ENCODE measurements at places on chromosomes 3 and 15.

- DNase-seq, result no peak
Observed at GRCh38 chr15:101470548-101471239, 18.8 kb downstream of the PCSK6 start.

DNA sequence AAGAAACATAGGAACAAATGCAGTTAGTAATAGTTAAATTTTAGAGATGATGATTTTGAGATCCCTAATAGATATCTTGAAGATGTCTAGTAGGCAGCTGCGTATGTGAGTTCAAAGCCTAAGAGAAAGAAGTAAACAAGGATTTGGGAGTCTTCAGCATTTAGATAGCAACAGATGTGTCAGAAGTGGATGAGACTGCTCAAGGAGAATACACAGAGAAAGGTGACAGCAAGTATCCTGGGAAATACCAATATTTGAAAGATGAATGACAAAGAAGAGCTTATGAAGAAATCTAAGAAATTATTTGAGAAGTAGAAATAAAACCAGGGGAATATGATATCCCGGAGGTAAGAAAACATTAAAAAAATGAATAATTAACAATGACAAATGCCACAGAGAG, 130.9 kb downstream of the PCCB start:
- DNase-seq, result no peak

DNA sequence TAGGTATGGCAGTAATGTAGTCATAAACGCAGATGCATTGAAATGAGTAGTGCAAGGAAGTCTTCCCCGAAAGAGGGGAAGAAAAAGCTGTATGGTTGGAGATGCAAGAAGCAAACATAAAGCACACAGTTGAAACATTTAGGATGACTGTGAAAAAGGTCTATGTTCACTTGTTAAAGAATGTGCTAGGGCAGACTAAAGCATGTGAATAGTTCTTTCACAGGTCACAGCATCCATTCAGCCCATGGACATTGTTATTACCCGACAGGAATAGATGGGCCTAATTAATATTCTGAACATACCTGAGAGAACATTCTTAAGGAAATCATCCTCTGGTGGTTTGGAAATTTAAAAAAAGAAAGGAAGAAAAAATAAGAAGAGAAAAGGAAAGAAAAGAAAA, 595.2 kb downstream of the ZIC1 start:
- no peak for DNase-seq

GRCh38 chr3:29565236-29565635, 284.4 kb downstream of the RBMS3 start:
- peak; percentile 1 for DNase-seq

DNA sequence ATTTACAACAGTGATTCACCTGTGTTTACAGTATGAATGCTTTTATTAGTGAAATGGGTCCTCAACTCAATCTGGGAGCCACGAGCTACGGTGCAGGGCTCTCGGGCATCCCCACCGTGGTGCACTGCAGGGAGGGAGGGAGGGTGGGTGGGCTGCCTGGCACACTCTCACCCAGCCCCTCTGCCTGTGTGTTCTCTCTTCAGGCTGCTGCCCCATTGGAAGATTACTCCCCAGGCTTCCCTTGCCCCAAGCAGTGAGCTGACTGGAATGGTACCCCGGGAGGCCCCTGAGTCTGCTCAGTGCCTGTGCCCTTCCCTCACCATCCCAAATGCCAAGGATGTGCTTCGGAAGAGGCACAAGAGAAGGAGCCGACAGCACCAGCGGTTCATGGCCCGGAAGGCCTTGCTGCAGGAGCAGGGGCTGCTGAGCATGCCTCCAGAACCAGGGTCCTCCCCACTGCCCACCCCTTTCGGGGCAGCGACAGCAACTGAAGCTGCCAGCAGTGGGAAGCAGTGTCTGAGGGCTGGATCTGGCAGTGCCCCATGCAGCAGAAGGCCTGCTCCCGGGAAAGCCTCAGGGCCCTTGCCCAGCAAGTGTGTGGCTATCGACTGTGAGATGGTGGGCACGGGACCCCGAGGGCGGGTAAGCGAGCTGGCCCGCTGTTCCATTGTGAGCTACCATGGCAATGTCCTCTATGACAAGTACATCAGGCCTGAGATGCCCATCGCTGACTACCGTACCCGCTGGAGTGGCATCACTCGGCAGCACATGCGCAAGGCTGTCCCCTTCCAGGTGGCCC, 5.0 kb downstream of the AEN start:
- DNase-seq, result no peak

GRCh38 chr3:147393261-147393942, 12.9 kb downstream of the ZIC4 start:
- DNase-seq, result no peak

- no peak for DNase-seq
Observed at GRCh38 chr3:126065876-126066275, 18.0 kb downstream of the SLC41A3 start.

DNA sequence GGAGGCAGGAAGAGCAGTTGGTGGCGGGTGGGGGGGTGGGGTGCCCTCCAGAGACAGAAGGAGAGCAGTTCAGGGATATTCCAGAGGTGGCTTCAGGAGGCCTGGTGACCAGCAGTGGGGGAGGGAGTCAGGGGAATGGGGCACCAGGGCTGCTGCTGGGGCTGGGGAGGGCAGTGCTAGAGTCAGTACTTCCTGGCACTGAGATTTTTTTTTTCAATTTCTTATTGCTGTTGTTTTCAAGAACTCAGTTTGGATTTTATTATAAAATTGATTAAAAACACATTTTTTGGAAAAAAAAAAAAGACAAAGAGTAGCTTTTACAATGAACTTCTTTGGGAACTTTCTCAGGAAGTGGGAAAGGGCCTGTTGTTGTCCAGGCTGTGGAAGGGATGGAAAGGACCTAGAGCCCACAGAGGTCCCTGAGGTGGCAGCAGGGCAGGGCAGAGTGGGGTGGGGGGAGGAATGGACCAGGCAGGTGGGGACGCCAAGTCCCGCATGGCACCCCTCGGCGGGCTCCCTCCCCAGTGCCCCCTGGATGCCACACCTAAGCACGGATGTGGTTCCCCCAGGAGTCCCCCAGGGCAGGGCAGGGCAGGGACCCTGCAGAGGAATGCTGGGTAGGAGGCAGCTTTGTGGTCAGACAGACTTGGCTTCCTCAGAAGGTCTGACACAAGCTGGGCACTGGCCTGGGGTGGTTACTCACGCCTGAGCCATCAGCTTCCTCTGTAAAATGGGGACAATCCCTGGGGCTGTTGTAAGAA, 8.5 kb upstream of the ANPEP start:
- no peak for DNase-seq

DNA sequence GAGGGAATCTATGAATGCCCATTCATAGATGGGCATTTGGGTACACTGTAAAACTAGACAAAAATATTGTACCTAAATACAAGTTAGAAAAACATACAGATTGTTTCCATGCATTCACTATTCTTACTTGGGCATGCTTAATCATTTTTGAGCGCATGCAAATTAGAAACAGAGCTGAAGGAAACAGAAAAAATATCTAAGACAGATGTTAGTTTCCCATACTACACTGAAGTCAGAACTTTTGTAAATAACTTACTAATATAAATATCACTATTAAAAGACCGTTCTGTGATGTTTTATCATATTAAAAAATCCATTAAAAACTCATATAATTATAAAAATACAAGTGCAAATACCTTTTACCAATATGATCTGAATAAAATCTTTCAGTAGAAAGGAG, 58.7 kb downstream of the GOLIM4 start:
- DNase-seq, result no peak

- no peak for DNase-seq
Observed at GRCh38 chr3:196414469-196414868, 17.8 kb downstream of the UBXN7 start.
